Omental fat pad (tissue), 4 donors: ENCODE measurements at places on chromosomes 16 and 17.

GRCh38 chr16:56825826-56826225, 39.2 kb upstream of the SLC12A3 start:
- no peak for DNase-seq

DNA sequence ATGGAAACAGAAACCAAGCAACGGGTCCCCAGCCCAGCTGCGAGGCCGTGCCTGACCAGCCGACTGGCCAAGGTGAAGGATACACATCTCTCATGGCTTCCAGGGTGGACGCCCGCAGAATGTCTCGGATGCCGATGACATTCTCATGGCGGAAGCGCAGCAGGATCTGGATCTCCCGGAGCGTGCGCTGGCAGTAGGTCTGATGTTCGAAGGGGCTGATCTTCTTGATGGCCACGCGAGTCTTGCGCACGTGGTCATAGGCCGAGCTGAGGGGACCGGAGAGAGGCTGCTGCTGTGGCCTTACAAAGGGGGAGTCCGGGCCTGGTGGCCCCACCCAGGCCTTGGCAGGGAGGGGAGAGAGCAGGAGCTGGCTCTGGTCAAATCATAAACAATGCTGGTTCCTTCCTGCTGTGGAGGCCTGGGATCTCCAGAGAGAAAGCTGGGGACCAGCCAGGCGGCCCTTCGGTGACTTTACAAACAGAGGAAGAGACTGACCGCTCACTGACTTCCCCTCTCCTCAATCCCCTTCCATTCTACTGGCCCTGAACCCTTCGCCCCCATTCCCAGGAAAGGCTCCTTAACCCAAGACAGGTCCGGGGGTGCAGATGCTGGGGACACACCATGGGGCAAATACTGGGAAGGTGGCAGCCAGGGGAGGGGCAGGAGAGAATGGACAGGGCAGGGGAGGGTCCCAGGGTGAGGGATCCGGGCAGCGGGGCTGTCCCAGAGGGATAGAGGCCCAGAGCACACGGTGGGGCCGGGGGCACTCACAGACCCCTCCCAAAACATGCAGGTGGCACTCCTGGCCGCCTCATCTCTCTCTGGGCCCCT, 1.1 kb downstream of the MAPK3 start:
- no peak for DNase-seq

DNA sequence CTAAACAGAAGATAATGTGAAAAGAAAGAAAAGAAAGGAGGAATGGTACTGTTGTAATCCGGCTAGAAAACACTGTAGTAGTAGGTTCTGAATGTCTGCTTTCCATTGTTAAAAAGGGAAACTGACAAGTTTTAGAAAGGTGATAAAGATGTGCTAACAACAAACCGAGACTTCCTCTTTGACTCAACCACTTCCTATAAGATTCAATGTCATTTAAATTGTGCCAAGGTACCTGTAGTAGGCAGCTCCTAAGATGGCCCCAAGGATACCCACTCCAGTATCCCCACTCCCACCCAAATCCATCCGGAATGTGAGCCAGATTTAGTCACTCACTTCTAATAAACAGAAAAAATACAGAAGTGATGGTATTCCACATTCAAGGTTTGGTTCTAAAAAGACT, 31.2 kb downstream of the XYLT1 start:
- no peak for DNase-seq

GRCh38 chr17:17030515-17031211, 11.6 kb upstream of the MPRIP start:
- no peak for DNase-seq

DNA sequence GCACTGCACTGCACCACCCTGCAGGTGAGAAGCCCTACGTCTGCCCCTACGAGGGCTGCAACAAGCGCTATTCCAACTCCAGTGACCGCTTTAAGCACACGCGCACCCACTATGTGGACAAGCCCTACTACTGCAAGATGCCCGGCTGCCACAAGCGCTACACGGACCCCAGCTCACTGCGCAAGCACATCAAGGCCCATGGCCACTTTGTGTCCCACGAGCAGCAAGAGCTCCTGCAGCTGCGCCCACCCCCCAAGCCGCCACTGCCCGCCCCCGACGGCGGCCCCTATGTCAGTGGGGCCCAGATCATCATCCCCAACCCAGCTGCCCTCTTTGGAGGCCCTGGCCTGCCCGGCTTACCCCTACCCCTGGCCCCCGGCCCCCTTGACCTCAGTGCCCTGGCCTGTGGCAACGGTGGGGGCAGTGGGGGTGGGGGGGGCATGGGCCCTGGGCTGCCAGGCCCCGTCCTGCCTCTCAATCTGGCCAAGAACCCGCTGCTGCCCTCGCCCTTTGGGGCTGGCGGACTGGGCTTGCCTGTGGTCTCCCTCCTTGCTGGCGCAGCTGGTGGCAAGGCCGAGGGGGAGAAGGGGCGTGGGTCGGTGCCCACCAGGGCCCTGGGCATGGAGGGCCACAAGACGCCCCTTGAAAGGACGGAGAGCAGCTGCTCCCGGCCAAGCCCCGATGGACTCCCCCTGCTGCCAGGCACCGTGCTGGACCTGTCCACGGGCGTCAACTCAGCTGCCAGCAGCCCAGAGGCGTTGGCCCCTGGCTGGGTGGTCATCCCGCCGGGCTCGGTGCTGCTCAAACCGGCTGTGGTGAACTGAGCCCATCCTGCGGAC, 14.2 kb downstream of the PAM16 start:
- DNase-seq: no peak
